HepG2 (cell line): ENCODE measurements at places on chromosomes 7 and 10. TPM values are rescaled to one million over a fixed set of nuclear protein-coding genes. Genes with fewer than 3 reads are reported as not detected.

- no peak overlapping the region for H3K4me3 ChIP-seq
- no peak for DNase-seq
- H3K4me1 ChIP-seq, result no peaks in the 10 kb centered on the region
- no peaks in the 10 kb centered on the region for H3K36me3 ChIP-seq
These were observed 364.7 kb downstream of the SORCS1 start for GRCh38 chr10:106799776-106800175.

DNA sequence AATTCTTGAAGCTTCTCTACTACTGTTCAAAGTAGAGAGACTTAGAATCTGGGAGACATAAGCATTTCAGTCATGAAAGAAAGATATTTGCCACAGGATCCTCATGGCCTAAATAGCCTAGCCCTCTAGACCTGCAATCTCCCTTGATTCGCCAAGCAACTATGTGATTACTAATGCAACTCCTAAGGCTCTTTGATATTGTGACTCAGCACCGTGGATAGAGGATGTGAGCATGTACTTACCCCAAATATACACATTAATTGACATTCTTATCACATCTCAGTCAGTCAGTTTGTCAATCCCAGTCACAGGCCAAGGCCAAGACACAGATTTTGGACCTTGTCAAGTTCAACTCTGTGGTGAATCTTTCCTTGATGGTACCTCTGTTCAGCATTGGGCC is 42.6 kb downstream of the GPR37 start:
- no peaks in the 10 kb centered on the region for H3K27me3 ChIP-seq
- peaks cover 22% of the 10 kb centered on the region for H3K4me1 ChIP-seq
- H3K27ac ChIP-seq, result no peak overlapping the region
- H3K4me3 ChIP-seq, result no peak overlapping the region
- H3K36me3 ChIP-seq, result no peaks in the 10 kb centered on the region

DNA sequence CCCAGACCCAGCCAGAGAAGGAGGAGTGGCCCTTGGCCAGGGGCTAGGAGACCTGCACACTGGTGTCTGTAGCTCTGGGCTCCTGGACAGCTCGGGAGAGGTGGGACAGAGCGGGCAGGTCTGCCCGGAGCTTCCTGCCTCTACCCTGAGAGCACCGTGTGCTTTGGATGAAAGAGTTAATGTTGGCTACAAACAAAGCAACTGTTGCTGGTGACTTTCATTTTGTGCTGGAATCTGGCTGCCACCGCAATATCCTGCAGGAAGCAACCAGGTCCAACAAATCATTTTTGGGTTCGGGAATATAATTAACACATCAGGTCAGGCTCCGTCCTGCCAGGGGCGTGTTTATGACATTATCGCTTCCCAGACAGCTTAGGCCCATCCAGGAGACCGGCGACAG is 441.8 kb upstream of the MKI67 start:
- H3K27ac ChIP-seq, result no peak overlapping the region
- H3K27me3 ChIP-seq, result peaks cover 2% of the 10 kb centered on the region; the same call in 1 of the 2 replicates
- no peak for DNase-seq
- H3K4me1 ChIP-seq, result no peaks in the 10 kb centered on the region

- H3K27ac ChIP-seq, result no peak overlapping the region
- H3K4me3 ChIP-seq, result no peak overlapping the region
- H3K27me3 ChIP-seq, result peaks cover 4% of the 10 kb centered on the region; the same call in 1 of the 3 replicates
- no peak for DNase-seq
These were observed 505.5 kb upstream of the PODXL start for GRCh38 chr7:132061937-132062336.

- DNase-seq, result no peak
- peaks cover 84% of the 10 kb centered on the region for H3K36me3 ChIP-seq
- H3K4me3 ChIP-seq, result no peak overlapping the region
- peaks cover 37% of the 10 kb centered on the region for H3K4me1 ChIP-seq
- H3K27me3 ChIP-seq, result no peaks in the 10 kb centered on the region
These were observed 177.9 kb downstream of the TNS3 start for GRCh38 chr7:47404010-47404409.

DNA sequence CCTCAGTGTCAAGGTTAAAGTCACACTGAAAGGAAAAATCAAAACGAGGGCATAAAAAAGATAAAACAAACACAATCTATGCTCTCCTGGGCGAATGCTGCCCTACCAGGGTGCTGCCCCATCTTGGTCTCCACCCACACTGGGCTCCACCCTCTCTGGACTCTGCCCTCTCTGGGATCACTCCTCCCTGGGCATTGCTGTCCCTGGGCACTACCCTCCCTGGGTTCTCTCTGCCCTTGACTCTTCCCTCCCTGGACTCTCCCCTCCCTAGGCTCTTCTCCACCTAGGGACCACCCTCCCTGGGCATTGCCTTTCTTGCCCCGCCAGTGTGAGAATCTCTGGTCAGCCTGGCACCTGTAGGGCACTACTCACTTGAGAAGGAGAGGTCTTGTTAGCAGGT is 8.6 kb downstream of the GDF2 start:
- H3K36me3 ChIP-seq, result no peaks in the 10 kb centered on the region
- H3K4me3 ChIP-seq, result no peak overlapping the region
- no peak for DNase-seq
- no peak overlapping the region for H3K27ac ChIP-seq

DNA sequence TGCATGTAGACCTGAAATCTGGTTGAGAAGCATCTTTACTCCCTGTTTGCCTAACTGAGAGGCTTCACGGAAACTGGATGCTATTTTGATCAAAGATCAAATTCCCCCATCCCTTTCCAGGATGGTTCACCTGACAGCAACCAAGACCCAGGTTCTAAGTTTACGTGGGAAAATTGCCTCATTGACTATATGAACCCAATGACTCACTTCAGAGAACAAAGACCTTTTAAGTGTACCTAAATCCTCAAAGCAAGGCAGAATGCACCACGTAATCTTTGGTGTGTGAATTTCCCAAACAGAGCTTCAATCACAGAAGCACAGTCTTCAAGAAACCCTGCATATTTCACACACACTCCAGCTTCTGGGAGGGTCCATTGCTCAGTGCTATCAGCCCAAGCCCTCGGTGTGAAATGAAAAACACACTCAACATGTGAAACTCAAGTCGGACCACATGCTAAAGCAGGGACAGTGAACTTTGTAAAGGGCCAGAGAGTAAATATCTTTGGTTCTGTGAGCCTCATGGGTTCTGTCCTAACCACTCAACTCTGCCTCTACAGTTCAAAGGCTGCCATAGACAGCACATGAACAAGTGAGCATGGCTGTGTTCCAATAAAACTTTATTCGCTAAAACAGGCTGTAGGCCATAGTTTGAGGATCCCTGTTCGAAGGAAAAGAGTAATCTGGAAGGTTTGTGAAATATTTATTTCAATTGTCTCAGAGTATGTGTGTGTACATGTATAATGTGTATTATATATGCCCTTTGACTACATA is 275.6 kb upstream of the FOXK1 start:
- no peaks in the 10 kb centered on the region for H3K36me3 ChIP-seq
- no peaks in the 10 kb centered on the region for H3K27me3 ChIP-seq
- no peak overlapping the region for H3K4me3 ChIP-seq
- no peak overlapping the region for H3K27ac ChIP-seq

- no peaks in the 10 kb centered on the region for H3K4me1 ChIP-seq
- no peaks in the 10 kb centered on the region for H3K36me3 ChIP-seq
- no peak overlapping the region for H3K27ac ChIP-seq
- DNase-seq, result no peak
These were observed 113.5 kb downstream of the PLCE1 start for GRCh38 chr10:94107191-94107590.

GRCh38 chr7:295155-296154 is 5.5 kb downstream of the FOXL3 start:
- H3K4me1 ChIP-seq, result peaks cover 33% of the 10 kb centered on the region
- no peaks in the 10 kb centered on the region for H3K36me3 ChIP-seq
- H3K27me3 ChIP-seq, result peaks cover 6% of the 10 kb centered on the region; the same call in 1 of the 2 replicates

DNA sequence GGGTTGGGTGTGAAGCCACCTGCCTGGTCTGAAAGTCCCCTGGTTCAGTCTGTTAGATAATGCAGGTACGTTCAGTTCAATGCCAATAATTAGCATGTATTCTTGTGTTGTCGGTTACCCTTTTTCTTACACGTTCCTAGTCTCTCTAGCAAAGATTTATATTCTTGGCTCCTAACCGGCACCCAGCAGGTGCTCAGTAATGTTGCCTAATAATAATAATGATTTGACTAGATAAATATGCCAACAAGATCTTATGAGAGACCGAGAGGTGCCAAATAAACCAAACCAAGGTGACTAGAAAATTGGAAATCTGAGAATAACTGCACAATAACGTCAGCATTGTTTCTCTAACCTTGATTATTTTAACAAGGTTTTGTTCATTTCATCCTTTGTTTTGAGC is 1.1 kb upstream of the SMIM30 start:
- H3K4me1 ChIP-seq, result peaks cover 15% of the 10 kb centered on the region
- no peaks in the 10 kb centered on the region; the same call in 2 of the 3 replicates for H3K27me3 ChIP-seq
- H3K27ac ChIP-seq, result no peak overlapping the region

- DNase-seq, result no peak
- peaks cover 21% of the 10 kb centered on the region for H3K4me1 ChIP-seq
- H3K27ac ChIP-seq, result no peak overlapping the region
- H3K27me3 ChIP-seq, result no peaks in the 10 kb centered on the region
These were observed 23.2 kb downstream of the UPF2 start for GRCh38 chr10:12019283-12019971.

GRCh38 chr7:140326116-140326928 is 72.0 kb downstream of the SLC37A3 start:
- H3K4me1 ChIP-seq, result peaks cover 27% of the 10 kb centered on the region
- H3K27ac ChIP-seq, result no peak overlapping the region

Gene HNRNPH3
- polyA plus RNA-seq, result 31.3 and 47.7 TPM in 2 replicates

Gene WASHC2A
- 20.7 and 22.8 TPM in 2 replicates for polyA plus RNA-seq

Gene CASP7
- 11.9 and 12.2 TPM in 2 replicates for polyA plus RNA-seq

Gene CFAP46
- polyA plus RNA-seq, result 0.10 and 0.24 TPM in 2 replicates

Gene CCDC172
- polyA plus RNA-seq, result not detected in 2 replicates
